ENCODE measurements at places on chromosomes 13 and 19.

DNA sequence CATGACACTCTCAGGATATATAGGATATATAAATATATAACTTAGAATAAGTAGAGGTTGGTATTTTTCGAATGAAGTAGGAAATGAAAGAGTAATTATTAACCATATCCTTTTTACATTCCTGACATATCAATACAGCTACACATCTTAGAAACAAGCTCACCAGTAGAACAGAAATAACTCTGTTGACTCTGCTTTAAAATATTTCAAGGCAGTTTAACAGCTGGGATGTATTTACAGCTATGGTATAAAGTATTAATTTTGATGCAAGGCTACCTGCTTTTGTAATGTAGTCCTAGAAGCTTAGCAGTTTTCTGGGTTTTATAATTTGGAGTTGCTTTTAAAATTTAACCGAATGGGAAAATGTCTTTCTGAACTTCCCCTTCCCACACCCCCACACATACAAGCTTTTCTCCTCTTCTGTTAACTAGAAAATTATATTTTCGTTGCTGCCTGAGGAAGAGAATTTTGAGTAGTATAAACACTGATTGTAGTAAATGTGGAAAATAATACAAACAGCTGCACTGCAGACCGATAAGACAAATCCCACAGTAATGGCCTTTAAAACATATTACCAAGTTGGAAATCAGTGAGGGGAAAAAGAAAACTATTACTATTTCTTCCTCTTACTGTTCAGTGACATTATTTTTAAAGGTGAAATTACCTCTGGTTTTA, 147.7 kb downstream of the GGACT start:
- no peak for DNase-seq

DNA sequence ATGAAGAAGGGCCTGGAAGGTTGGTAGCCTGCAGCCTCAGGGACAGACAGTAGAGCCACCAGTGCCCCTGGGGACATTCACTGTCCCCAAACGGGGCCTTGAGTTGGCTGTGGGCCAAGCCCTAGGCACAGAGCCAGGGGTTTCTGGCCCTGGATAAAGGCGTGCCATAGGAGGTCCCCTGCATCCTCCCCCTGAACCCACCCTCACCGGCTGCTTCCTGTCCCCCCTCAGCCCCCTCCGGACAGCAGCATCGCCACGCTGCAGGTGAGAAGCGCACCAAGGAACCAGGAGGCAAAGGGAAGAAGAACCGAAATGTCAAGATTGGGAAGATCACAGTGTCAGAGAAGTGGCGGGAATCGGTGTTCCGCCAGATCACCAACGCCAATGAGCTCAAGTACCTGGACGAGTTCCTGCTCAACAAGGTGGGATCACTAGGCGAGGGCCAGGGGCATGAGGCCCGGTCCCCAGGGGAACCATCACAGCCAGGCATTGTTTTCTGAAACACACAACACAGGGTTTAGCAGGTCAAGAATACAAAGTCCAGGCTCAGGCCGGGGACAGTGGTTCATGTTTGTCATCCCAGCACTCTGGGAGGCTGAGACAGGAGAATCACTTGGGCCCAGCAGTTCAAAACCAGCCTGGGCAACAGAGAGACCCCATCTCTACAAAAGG, 14.6 kb upstream of the USE1 start:
- no peak for DNase-seq

- peak; percentile 88 for DNase-seq
These were observed 7.6 kb downstream of the KLHL26 start for GRCh38 chr19:18644196-18645034.

DNA sequence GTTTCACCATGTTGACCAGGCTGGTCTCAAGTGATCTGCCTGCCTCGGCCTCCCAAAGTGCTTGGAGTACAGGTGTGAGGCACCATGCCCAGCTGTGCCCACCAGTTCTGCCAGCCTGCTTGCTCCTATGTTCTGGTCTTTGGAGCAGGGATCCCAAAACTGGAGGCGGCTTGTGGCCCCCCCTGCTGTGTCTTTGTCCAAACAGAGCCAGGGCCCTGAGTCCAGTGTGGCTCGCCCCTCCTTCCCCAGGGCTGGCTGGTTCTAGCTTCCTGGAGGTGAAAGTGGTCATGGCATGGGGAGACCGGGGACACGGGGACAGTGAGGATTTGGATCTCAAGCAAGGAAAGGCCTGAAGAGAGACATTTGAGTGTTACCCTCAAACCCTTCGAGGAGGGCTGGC, 11.5 kb upstream of the TINCR start:
- DNase-seq: no peak

DNA sequence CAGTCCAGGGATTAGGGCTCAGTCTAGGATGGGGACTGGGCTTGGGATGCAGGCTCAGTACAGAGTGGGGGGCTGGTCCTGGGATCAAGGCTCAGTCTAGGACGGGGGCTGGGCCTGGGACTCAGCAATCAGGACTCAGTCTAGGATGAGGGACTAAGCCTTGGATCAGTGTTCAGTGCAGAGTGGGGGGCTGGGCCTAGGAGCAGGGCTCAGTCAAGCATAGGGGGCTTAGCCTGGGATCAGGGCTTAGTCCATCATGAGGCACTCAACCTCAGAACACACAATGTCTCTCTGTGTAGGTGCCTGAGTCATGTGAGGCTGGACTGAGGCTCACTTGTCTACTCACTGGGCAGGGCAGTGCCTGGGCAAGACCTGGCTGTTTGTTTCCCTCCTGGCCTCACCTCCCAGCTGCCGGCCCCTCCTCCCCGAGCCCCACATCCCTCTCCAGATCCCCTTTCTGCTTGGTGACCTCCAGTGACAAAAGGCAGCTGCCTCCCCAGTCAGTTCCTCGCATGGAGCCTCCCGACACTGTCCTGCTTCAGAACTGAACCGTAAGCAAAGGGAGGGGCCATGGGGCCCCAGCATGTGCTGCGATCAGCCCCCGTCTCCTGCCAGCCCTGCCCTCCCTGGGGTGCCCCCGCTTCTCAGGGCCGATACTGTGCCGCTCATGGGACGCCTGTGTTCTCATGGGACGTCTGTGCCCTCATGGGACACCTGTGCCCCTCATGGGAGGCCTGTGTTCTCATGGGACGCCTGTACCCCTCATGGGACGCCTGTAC, 6.5 kb upstream of the S1PR4 start:
- DNase-seq: no peak

All from NB4 (cell line).